Activated CD8-positive, alpha-beta memory T cell treated with anti-CD3 and anti-CD28 coated beads for 1 hour (primary cell): ENCODE measurements at places on chromosomes 2 and 18.
A peak's percentile ranks its signal among the peaks of the same experiment; 100 is the strongest.

GRCh38 chr18:63975628-63976027, 5.7 kb downstream of the SERPINB8 start:
- no peak for DNase-seq

DNA sequence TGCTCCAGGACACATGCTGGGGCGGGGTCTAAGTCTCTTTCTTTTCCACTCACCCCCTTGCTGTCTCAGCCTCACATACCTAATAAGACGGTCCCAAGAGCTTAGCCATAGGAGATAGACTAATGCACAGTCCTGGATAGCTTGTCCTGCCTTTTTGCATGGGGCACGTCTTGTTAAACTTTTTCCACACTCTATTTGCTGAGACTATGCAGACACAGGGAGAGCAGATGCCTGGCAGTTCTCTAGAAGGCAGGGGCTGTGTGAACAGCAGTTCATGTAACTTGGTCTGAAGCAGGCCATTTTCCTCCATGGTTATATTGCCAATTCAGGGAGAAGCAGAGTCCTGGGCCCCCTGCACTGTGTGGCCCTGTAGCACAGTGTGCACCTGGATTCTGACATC, 142.1 kb downstream of the SEPTIN10 start:
- no peak for DNase-seq

GRCh38 chr18:24928301-24928878, 423.6 kb downstream of the ZNF521 start:
- DNase-seq = no peak

DNA sequence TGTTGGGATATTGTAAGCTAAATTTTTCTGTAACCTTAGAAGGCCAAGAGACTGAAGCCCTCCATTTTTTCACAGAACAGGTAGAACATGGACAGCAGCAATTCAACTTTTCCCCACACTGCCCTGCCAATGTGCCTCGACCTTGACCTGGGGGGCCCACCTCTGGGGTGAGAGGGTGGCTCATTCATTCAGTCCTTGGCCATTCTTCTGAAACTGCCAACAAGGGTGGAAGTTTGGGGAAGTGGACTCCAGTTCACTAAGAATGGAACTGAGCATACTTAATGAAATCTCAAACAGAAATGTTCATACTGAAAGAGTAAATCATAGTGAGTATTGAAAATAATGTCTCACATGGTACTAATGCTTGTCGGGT, 1.1 kb downstream of the EEF1B2 start:
- DNase-seq = no peak

DNA sequence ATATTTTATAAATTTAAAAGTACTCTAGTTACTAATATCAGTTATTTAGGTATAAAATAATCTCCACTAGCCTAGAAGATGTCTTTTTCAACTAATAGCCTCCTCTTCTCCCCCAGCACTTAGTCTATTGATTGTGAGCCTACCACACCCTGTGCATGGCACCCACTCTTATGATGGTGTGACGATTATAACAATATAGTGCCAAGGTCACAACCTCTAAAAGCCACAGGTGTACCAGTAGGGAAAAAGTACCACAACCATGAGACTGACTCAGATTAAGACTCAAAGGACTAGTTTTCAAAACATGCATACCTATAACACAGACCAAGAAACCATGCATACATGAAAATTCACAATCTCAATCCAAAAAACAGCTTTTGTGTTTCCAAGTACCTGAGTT, 27.6 kb downstream of the THADA start:
- DNase-seq = no peak

- no peak for DNase-seq
Measured at GRCh38 chr2:65128297-65129190, 1.4 kb downstream of the RAB1A start.

- no peak for DNase-seq
Measured at GRCh38 chr2:209380293-209380692, 43.6 kb upstream of the MAP2 start.

DNA sequence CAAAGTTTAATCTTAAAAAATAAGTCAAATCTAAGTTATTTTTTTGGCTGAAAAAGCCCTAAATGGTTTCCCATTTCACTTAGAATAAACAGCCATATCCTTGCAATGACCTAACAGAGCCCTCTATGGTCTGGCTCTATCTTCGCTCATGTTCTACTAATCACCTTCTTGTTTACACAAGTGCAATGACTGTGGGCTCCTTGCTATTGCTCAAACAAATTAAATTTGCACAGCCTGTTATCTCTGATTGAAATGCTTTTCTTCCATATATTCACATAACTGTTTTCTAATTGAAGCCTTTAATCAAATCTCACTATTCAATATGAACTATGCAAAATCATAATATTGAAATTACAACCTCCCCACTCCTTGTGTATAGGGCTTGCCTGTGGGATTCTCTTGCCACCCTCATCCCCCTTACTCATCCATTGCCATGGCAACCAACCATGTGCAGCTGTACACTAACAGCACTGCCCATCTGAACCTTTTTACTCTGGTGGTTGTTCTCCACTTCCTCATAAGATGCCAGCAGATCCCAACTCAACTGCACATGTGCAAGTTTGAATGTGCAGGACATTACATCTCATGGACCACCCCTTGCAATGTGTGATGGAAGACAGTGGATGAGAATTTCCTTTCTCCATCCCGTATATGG, 1083.2 kb downstream of the SOCS6 start:
- no peak for DNase-seq

- DNase-seq = no peak
Measured at GRCh38 chr2:1676091-1676912, 68.0 kb downstream of the PXDN start.

DNA sequence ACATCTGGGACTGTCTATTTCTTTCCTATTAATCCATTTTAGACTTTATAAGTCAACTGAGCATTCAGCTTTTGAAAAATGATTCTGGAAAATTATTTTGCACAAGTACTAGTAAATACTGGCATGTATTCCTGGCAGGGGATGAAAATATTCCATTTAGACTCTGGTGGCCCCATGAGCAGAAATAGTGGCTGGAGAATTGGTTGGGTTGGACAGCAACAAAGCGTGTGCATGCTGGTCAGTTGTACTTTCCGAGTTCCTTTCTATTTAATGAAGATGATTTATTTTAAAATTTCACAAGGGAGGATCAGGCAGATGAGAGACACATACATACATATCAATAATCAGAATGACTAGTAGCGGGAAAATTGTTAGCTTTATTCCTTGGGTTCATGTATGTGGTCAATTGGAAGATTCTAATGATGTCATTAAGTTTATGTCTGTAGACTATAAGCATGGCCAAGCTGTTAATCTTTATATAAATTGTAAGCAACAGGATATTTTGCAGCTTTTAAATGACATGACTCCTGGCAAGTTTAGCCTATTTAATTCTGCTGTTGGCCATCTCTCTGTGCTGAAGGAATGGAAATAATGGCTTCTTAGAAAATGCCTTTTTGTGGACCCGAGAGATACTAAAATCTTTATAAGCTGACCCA, 541.6 kb downstream of the SLC4A3 start:
- no peak for DNase-seq

- no peak for DNase-seq
Measured at GRCh38 chr18:49630246-49630699, 68.4 kb downstream of the LIPG start.

DNA sequence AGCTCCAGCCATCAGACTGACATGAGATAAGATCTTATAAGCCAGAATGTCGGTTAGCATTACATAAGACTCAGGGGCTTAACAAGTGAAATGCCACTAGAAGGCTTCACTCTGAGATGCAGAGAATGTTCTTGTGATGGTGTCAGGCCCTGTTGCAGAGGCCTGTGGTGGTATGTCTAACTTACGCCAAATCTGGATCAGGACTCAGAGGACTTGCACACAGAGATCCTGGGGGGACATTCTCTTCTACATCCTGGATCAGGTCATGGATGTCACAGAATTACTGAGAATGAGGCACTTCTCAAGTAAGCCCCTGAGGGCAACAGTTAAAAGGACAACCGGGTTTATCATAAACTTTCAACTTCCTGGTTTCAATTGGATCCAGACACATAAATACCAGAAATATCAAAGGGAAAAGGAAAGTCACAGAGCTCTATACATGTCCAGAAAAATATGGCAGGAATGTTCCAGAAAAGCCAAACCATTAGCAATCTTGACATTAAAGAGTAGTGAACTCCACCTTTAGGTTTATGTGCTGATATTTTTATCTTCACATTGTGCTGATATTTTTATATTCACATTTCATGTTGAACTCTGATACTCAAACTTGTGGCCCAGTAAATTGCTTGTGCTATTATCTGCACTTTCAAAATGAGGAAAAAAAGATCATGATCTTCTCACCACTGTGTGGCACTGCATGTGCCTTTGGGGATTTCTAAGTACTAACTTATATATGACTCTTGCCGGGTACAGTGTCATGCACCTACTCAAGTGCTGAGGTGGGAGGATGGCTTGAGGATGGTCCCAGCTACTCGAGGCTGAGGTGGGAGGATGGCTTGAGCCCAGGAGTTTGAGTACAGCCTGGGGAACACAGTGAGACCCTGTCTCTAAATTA, 137.5 kb upstream of the RNF152 start:
- DNase-seq = no peak

- DNase-seq = no peak
Measured at GRCh38 chr2:225948903-225949302, 549.4 kb downstream of the NYAP2 start.

DNA sequence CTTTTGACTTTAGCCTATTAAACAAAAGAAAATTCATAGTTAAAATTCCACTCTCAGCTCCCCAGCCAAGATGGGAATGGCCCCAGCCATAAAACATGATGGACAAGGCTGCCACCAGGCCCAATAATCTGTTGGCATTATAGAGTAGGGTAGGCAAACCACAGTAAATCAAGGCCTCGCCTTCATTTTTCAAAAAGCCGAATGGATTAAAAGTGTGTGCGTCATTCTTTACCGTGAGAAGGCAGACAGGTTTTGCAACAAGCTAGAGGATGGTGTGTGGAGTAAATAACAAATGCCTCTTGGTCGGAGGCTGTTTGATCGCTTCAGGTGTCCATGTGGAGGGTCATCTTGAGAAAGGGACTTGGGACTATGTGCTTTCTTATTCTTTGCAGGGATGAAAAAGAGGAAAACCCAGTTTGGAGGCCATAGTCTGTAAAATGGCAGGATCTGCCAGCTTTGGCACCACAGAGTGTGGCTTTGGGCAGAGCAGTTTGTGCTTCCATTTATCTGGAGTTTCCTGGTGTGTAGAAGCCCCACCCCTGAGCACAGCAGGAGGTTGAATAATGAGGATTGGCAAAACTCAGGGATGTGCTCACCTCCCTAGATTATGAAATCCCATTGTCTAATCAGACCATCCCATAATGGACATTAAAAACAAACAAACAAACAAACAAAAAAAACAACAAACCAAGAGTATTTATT, 57.1 kb upstream of the ITGB6 start:
- no peak for DNase-seq

DNA sequence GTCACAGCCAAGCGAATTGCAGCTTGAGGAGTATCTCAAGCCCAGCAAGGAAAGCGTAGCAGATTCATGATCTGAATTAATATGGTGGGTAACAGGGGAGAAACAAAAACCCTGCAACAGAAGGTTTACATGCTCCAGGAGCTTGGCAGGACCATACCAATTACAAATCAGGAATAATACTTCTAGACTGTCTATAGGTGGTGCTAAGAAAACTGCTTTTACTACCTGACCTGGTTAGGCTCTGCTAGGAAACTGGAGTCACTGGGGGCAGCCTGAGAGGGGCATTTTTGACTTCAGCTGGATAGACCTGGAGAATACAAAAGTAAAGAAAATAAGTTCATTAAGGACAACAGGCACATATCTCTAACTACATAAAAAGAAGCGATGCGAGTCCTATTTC, 24.6 kb upstream of the SPOPL start:
- DNase-seq = no peak

DNA sequence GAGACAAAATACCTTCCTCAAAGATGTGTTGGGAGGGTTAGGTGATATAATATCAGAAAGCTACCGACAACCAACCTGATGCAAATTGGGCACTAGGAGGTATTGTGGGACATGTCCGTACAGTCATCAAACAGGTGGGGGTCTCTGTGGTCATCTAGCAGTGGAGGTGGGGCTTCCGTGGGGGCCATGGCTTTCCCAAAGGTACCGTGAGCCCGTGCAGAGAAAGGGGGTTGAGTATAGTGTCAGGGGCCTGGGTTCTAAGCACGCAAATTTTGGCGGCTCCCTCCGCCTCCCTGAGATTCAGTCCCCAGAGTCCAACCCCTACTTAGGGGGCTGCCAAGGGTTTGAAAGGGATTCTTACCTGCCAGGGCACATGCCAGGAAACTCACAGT, 32.6 kb downstream of the HJURP start:
- DNase-seq = no peak

- DNase-seq = no peak
Measured at GRCh38 chr2:34703292-34703691, 1104.2 kb upstream of the FAM98A start.

- DNase-seq = no peak
Measured at GRCh38 chr2:216294305-216294704, 78.0 kb downstream of the MARCHF4 start.

DNA sequence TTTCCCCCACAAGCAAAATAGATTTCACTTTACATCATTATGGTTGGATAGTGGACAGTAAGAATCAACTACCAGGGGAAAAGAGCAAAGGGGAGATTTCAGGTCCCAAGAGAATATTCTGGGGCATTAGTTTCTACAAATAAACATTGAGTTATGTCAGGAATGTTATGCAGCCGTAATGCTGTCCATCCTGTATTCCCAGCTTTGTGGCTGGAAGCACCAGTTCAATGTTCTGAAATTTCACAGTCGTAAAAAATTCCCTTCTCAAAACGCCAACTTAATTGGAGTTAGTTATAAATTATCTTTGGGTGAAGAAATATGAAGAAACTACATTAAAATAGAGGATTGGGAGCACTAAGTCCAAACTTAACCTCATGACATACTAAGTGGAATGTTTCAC, 141.5 kb upstream of the FIGN start:
- no peak for DNase-seq

GRCh38 chr2:48854681-48855080, 99.2 kb upstream of the LHCGR start:
- DNase-seq = no peak

DNA sequence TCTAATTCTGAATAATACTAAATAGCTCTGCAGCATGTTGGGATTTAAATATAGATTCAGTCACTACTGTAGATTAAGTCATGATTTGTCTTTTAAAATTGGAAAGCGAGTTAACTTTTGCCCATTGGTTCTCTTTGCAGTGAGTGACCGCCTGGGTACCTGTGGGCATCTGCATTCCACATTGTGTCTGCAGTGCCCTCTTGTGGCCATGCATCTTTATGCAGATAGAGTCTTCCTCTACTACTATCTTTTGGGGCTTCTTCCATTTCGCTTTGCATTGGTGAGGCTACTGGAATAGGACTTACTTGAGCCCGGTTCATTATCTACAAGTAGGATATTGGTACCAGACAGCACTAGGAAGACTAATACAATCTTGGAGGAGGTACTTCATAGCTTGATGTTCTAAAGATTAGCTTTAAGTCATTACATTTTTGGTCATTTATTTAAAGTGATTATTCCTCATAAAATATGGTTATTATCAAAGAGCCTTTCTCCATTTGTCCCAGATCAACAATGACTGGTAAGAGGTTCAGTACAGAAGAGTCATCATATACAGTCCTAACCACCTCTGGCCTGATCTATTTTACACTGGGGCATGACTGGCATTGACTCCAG, 203.0 kb downstream of the SOCS6 start:
- DNase-seq = peak; percentile 27
